ENCODE measurements at places on chromosomes 2 and 18.

DNA sequence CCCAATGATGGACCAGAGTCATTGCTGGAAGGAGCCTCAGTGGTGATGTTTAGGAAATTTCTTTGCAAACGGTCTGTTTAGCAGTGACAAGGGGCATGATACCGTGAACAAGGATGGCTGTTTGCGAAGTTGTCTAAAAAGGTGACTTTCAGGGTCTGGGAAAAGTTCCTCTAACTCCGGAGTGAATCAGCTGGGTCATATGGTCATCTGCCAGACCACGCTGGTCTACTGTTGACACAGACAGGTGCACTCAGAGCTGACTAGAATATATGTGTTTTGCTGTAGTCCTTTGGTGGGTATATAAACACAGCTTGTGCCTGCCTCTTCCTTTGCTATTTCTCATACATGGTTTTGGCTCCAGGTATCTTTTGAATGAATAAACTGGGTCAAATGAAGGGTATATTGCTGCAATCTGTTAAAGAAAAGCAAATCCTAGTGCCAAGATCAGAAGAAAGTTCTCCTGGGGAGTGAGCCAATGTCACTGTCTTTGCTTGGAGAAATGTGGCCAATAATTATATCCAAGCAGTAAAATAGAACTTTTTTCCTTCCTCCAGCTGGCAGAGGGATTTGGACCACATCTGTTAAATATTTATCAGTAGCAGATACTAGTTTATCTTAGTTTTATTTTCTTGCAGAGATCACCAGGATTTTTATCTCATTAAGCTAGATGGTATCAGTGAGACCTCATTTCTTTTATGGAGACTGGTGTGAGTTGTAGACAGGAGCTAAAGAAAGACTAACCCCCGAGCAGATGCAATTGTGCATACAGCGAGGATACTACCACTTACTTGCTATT is 286.0 kb downstream of the TRIB2 start:
- DNase-seq, result peak; percentile 52

DNA sequence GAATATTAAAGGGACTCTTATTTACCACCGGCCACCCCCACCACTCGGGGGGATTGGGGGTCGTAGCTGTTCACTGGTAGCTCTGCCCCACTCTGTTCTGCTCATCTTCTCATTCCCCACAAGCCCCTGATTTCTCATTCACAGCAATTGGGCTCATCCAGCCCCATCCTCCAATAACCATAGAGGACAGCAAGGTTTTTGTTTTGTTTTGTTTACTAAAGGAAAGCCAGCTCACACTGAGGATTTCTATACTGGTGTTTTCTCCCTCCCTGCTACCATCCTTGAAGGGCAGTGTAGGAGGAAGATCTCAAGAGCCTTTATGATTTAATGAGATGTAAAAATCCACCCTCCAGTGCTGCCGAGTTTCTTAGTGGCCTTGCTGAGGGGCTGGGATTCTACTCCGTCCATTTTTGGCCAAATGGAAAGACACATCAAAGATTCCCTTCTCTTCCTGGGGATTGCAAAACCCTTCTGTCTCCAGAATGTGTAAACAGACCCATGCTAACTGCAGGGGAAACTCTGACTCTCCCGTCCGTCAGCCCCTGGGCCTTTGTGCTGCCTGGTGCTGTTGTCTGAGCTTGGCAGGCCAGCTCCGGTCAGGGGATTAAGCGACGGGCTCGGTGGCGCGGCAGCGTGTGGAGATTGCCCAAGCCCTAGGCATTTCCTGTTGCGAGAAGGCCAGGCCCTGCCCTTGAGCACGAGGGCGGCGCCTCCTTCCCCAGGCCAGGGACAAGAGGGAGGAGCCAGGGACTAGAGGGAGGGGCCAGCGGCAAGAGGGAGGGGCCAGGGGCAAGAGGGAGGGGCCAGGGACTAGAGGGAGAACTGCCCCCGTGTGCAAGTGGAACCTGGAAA is 165.0 kb downstream of the ANTXR1 start:
- peak; percentile 95 for DNase-seq

GRCh38 chr2:98149333-98149697 is 62.3 kb downstream of the VWA3B start:
- DNase-seq, result peak; percentile 36

DNA sequence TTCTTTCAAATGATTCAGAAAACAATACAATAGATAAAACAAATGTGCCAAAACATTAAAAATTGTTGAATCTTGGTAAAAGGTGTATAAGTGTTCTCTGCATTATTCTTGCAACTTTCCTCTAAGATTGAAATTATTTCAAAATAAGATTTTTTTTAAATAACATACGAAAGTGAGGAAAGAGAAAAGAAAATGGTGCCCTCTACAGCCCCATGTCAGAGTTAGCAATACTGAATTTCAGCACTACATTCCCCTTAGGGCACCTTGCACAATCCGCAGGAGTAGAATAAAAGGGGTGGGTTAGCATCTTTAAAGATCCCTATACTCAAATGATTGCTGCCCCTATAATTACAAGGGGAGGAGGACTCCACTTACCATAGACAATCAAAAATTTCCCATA is 433.7 kb downstream of the BCL11A start:
- DNase-seq, result no peak

- no peak for DNase-seq
Measured at GRCh38 chr2:238988105-238988504, 140.2 kb downstream of the TWIST2 start.

- DNase-seq, result no peak
Measured at GRCh38 chr2:237345891-237346640, 67.9 kb downstream of the COL6A3 start.

GRCh38 chr2:184677171-184677570 is 78.8 kb downstream of the ZNF804A start:
- DNase-seq, result no peak

GRCh38 chr2:145845923-145846322 is 1326.0 kb upstream of the ZEB2 start:
- no peak for DNase-seq

DNA sequence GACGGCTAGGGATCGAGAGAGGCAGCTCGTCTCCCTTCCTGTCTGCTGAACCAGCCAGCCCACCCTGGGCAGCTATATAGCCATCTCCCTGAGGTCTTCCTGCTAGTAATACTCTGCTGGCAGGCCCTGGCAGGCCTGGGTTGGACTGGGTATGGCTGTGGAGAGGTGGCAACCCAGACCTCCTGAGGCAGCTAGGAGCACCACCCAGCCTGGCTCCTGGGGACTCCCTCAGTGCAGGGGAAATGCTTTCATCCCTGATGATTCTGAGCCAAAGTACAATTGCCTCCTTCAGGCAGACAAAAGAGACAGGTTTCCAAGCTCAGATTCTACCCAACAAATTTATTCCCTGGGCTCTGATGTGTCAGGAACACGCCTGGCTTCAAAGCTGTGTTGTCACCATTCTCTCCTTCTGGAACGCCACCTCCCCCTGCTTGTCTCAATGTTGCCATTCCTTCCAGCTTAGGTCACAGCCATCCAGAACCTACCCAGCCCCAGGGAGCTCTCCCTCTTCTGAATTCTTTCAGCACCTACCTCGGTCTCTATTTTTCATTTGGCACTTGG is 4.7 kb upstream of the DNAJB2 start:
- DNase-seq, result peak; percentile 77

- DNase-seq, result peak; percentile 17
Measured at GRCh38 chr2:101150306-101151145, 656 bp downstream of the TBC1D8 start.

GRCh38 chr2:56127463-56128152 is 56.2 kb upstream of the CCDC85A start:
- no peak for DNase-seq

DNA sequence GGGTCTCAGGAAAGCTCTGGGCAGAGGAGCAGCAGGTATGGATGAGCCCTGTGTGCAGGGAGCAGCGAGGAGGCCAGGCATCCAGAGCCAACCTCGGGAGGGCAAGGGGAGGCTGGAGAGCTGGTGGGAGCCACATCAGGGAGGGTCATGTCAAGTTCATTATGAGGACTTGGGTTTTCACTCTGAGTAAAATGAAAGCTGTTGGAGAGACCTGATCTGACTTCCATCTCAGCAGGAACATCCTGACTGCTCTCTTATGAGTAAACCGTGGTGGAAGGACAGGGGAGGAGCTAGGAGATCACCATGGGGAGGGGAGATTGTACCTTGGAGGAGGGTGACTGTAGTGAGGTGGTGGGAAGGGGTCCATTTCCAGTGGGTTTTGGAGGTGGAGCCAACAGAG is 209.8 kb downstream of the LDLRAD4 start:
- no peak for DNase-seq

DNA sequence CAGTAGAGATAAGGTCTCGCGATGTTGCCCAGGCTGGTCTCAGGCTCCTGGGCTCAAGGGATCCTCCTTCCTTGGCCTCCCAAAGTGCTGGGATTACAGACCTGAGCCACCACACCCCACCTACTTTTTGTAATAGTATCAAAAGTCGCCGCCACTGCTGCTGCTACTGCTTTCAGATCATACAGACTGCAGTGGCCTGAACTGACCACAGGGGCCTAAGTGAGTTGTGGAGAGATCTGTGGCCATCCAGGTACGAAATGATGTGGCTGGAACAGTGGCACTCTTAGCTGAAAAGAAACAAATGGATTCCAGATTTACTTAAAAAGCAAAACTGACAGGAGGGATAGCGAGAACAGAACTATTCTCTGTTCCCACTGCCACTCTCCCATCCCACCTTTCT is 32.9 kb upstream of the POMC start:
- no peak for DNase-seq

DNA sequence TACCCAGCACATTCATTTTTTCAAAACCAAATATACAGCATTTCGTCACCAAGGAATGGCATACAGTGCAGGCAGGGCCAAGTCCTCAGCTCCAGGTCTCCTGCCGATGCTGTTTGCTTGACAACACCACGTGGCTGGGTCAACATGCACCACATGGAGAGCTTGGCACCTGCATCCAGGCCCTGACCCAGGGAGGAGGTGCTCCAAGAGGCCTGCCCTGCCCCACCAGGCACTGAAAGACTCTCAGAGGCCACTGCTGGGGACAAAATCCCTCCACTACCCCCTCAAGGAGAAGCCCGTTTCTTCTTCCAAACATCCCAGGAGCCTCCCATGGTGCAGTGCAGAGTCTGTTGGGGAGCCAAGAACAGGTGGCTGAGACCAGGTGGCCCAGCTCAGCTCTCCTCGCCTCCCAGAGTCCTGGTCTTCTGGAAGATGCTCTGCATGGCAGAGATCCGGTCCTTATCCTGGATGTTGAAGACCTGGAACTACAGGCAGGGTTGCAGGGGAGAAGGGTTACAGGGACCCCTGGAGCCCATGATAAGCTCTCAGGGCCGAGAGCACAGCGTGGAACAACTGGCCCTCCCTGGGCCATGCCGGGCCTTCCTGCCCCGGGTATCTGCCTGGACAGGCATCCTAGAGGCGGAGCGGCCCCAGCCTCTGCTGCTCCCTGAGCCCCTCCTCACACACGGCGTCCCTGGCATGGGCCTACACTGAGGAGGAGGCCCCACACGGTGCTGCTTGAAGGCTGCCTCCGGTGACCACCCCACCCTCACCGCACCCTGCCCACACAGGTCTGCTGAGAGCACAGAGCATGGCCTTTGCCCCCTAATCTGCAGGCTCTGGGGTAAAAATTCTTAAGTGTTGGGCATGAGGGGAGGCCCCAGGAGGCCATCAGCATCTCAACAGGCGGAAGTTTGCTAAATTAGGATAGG is 9.0 kb downstream of the MAB21L4 start:
- no peak for DNase-seq

DNA sequence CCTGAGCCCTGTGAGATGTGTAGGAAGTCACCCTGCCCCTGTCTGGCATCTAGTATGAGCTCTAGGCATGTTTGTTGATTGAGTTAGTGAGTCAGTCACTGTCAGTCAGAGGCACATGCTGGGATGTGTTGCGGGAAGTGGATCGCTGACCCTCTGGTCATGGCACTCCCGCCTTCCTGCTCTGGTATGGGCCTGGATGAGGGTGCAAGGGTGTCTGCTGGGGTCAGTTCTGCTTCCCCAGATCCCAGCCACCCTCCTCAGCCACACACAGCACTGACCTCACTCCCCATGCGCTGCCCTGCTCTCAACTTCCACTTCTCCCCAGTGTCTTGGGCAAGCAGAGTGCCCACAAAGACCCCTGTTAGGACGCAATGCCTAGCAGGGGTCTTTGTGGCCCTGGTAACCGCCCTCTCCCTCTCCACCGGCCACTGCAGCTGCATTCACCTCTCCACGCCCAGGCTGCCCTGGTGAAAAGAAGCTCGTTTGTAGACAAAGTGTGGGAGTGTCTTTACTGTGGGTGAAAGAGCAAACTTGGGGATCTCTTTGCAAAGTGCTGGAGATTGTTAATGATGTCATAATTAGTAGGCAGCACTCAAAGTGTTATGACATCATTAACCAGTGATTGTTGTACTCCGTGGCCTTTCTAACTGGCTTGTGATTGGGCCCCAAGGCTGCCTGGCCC is 252.1 kb downstream of the LDLRAD4 start:
- no peak for DNase-seq

- DNase-seq, result peak; percentile 27
Measured at GRCh38 chr18:43422518-43422917, 145.2 kb upstream of the SYT4 start.

DNA sequence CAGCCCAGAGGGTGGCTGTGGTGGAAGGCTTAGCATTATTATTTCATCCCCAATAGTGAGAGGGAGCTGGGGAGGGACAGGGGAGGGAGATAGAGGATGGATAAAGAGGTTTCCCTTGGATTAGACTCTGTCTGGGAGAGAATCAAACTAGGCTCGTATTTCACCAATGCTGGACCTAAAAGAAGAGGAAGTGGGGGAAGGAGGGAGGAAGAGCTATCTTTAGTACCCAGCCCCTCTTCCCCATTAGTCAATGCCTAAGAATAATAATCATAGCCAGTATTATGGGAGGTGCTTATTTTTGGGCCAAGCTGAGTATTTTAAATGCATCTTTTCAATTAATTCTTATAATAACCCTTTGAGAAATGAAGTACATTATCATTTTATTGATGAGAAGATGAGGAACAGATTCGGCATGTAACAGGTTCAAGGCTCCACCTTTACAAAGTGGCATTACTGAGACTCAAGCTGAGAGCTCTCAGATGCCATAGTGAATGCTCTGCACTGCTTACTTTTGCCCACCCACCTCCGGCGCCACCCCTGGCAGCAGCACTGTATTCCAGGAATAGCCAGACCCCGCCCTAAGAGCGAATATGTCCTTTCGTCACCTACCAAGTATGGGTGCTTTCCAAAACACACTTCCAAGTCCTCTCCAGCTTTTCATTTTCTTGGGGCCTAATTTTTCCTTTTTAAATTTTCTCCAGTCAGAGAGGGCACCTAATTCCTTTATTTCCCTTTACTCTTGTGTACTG is 21.0 kb downstream of the PAX8 start:
- peak; percentile 43 for DNase-seq

DNA sequence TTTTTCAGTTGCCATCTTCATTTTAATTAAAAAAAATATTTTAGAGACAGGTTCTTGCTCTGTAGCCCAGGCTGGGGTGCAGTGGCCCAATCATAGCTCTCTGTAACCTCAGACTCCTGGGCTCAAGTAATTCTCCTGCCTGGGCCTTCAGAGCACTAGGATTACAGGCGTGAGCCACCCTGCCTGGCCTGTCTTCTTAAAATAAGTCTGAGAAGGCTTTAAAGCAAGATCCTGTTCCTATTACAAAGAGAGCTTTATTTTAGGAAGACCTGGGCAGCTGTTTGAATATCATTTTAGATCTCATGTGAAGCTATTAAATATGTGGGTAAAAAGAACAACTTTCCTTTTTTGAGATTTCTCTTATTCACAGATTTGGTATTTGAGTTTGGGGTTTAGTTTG is 1.5 kb downstream of the FAM228A start:
- DNase-seq, result peak; percentile 44
